ENCODE measurements at places on chromosomes 7 and 10.

- no peak for DNase-seq
Measured at GRCh38 chr10:24249829-24250415, 41.0 kb downstream of the KIAA1217 start.

DNA sequence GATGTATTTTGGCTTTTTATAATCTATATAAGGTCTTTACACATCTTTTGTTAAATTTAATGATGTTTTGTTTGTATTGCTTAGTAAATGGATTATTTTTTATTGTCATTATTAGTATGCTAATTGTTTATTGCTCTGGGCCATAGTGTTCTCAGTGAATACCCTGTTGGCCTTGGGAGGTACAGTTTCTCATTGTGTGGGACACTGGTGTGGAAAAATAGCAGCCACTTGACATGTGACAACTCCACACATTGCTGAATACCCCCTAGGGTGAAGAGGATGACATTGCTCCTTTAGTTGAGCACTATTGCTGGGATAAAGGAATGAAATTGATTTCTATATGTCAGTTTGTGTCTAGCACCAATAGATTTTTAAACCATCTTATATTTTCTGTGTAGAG, 130.9 kb downstream of the CCNY start:
- DNase-seq = no peak

- DNase-seq = no peak
Measured at GRCh38 chr10:451856-452255, 237.6 kb downstream of the DIP2C start.

GRCh38 chr7:80760292-80760691, 121.8 kb downstream of the CD36 start:
- DNase-seq = no peak

- DNase-seq = no peak
Measured at GRCh38 chr7:157816086-157816485, 479.3 kb downstream of the DNAJB6 start.

- no peak for DNase-seq
Measured at GRCh38 chr7:110698576-110698975, 392.4 kb upstream of the LRRN3 start.

DNA sequence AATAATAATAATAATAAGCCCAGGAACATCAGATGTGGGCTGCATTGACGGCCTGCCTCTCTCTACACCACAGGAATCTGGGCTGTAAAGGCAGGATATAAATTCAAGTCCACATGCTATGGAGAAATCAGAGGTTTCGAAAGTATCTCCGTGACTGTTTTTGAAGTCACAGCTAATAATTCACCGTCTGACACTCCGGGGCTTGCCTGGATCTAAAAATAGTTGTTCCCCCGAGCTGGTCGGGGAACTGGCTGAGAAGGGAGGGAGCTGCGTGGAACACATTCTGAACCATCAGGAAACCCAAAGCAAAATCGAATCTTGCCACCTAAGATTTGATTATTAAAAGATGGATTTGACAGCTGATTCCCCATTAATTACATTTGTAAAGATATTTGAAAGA, 35.4 kb downstream of the KLF6 start:
- peak; percentile 76 for DNase-seq

- DNase-seq = no peak
Measured at GRCh38 chr10:28463141-28463540, 69.8 kb upstream of the WAC start.

DNA sequence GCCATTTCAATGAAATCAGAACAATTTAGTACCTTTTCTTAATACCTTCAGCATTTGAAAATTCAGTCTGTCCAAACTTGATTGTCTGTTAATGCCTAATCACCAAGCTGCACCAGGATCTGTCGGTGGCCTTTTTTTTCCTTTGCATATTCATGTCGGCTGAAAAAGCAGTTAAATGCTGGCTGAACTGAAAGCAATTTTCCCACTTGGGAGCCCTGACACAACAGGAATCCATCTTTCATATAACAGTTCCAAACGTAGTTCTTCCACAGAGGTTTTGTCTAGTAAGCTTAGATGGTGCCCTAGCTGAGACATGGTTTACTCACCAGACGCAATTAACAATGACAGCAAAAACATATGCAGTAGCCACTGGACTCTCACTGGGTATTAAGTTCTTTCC, 83.6 kb upstream of the CHCHD3 start:
- DNase-seq = no peak

DNA sequence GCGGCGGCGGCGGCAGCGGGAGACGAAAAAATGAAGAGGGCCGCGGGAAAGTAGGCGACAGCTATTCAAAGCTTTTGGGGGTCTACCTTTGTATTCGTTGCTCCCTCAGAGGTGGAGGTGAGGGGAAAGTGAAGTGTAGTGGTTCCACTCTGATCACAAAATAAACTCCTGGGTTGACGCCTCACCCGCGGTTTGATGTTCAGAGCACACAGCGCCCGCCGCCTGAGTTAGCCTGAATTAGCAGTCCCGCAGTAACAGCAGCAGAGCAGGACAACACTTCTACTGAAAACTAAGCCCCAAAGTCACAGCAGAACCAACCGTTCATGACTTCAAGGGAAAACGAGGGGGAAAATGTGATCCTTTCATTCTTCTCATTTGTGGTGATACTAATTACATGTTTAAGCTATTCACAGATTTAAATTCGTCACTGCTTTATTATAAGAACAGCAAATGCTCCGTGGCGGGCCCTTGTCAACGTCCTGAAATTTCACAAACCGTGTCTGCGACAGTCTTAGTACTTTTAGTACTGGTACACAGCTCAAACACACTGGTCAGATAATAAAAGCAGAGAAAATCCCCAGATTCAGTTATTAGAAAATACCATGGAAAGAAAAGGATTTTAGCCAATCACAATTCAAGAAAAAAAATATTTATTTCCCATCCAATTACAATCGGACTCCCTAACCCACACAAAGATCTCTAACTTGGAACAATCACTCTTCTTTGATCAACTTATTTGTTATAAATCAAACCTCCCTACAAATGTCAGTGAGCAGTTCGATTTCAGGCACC, 563 bp upstream of the JMJD1C start:
- DNase-seq = peak; percentile 49

GRCh38 chr10:12510501-12510941, 161.2 kb downstream of the CAMK1D start:
- peak; percentile 64 for DNase-seq

- DNase-seq = peak; percentile 36
Measured at GRCh38 chr7:26202019-26202990, 760 bp downstream of the CBX3 start.

GRCh38 chr10:122549636-122550035, 10.9 kb upstream of the DMBT1 start:
- DNase-seq = no peak

- no peak for DNase-seq
Measured at GRCh38 chr10:6912929-6913328, 332.9 kb upstream of the PRKCQ start.

DNA sequence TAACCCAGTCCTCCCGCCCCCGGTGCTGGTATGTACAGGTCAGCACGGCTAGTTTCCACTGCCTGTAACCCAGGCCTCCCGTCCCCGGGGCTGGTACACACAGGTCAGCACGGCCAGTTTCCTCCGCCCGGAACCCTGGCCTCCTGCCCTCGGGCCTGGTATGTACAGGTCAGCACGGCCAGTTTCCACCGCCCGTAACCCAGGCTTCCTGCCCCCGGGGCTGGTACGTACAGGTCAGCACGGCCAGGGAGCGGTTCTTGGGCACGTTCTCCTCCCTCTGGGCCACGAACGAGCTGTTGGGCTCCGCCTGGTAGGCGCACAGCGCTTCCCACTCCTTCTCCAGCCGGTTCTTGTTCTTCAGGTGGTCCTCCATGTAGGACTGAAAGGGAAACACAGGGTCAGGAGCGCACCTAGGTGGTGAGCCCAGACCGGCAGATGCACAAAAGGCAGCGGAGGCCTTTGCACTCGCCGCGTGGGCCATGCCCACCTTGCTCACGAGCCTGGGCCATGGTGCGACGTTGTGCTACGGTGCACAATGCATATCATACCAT, 284.4 kb downstream of the DNAJB6 start:
- DNase-seq = no peak

GRCh38 chr7:95246831-95247370, 77.4 kb downstream of the PON1 start:
- peak; percentile 69 for DNase-seq

DNA sequence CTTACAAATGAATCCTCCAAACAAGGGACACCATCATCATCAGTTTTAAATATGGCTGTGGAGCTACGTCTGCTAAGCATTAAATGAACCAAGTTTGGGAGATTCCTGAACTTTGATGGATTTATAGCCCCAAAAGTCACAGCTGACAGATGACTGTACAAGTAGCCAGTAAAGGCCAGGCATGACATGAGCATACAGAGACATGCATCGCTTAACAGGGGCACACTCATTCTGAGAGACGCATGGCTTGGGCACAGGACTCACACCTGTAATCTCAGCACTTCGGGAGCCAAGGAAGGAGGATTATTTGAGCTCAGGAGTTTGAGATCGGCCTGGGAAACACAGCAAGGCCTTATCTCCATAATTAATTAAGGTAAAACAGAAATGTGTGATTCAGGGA, 166.2 kb downstream of the PARD3 start:
- no peak for DNase-seq

DNA sequence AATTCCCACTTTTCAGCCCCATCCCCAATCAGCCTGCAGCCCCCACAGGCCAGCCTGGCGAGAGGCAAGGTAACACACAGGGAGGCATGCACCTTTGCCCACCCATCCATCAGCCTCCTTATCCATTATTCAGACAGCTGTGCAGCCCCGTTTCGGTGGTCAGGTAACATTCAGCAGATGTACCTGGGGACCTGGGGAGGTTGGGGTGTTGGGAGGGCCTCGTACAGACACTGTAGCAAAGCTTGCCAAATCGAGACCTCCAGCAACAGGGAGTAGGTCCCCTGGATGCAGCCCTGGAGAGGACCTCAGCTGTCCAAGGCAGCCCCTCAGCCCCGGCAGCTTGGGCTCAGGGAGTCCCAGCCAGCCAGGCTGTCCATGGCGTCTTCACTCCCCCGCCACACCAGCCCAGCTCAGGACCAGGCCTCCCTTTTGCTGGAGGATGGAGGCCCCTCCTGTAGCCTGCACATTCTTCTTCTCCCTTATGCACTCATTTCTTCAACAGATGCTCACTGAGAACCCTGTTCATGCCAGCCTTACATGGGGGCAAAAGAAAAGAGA, 8.5 kb upstream of the DRGX start:
- no peak for DNase-seq

DNA sequence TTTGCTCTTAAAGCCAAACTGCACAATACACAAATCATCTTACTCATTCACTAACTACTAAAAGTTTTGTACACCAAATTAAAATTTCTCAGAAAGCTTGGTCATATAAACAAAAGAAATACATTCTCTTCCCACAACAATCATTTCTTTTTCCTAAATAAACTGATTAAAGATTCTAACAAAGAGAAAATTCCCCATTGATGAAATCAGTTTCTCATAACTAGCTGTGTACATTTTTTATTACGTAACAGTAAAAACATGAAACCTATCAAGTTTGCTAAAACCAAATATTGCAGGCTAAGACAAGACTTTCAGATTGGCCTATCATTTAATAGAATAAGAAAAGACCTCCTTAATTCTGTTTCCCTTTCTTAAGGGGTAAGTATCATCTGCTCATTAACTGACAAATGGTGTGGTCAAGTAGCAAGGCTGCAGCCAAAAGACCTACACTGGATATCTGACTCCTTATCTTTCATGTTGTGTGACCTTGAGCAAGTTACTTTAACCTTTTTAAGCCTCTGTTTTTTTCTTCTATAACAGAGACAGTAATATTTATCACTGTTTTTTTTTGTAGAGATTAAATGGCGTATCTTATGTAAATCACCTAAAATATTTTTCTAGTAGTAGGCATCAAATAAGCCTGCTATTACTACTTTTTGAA, 22.4 kb downstream of the NAMPT start:
- DNase-seq = no peak

GRCh38 chr10:108908096-108908495, 1015.2 kb downstream of the XPNPEP1 start:
- no peak for DNase-seq

DNA sequence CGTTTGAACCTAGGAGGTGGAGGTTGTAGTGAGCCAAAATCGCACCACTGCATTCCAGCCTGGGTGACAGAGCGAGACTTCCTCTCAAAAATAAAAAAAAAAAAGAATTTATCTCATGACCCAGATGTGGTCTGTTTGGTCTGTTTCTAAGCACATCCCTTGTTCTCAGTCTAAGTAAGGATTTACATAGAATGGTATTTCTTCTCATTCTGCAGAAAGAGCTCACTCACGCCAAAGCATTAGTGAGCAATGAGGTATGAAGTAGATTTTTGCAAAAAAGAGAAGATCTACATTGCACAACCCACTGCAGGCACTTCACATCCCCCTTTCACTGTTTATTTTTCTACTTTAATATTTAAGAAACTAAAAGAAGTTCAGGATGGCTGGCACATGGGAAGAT, 76.5 kb upstream of the FGL2 start:
- no peak for DNase-seq

- DNase-seq = peak; percentile 82
Measured at GRCh38 chr10:101817337-101818118, 716 bp downstream of the OGA start.

DNA sequence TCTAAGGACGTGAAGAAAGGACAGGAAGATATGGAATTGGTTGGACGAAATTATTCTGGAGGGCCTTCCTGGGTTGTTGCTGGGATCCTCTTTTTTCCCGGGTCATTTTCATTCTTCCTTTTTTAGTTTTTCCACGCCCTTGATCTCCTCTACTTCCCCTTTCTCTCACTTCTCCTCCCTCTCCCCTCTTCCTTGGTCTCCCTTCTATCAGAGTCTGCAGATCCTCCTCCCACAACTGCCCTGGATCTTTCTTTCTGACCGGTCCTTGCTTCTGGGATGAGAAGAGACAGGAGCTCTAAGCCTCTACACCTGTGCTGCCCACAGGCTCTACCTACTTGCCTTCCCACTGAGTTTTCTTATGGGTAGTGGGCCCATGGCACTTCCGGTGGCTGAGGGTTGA, 103.7 kb upstream of the RELN start:
- DNase-seq = no peak

DNA sequence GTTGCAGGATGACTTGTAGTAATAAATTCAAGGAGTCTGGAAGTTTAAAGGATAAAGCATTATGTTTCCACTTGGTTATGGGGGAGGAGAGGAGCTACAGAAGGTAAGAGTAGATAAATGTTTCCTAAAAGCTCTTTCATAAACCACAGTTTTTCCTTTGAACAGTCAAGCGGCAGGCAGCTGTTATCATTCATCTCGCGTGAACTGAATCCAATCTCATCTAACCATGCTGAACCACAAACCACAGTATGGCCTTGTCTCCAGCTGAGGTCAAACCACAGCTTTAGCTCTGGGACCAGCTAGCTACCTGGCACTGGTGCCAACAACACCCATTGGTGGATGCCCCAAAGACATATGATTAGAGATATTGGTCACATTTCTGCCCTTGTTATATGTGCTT, 63.3 kb downstream of the NOC3L start:
- DNase-seq = peak; percentile 84

- DNase-seq = no peak
Measured at GRCh38 chr7:28260969-28261368, 80.4 kb upstream of the JAZF1 start.

GRCh38 chr10:126939706-126940105, 34.5 kb downstream of the DOCK1 start:
- no peak for DNase-seq

GRCh38 chr7:25134358-25135010, 9.4 kb upstream of the CYCS start:
- no peak for DNase-seq

- DNase-seq = no peak
Measured at GRCh38 chr10:60073781-60074656, 167.7 kb upstream of the CCDC6 start.

- peak; percentile 98 for DNase-seq
Measured at GRCh38 chr7:23181684-23182553, at the start of gene NUP42. TSS of gene NUP42 (plus strand) at chr7:23182048. CDS start at chr7:23182086, 38 bp downstream.

- no peak for DNase-seq
Measured at GRCh38 chr10:76469675-76470074, 1038.3 kb downstream of the LRMDA start.

All from RCC 7860 (cell line).